ENCODE measurements at places on chromosomes 3 and 15.

DNA sequence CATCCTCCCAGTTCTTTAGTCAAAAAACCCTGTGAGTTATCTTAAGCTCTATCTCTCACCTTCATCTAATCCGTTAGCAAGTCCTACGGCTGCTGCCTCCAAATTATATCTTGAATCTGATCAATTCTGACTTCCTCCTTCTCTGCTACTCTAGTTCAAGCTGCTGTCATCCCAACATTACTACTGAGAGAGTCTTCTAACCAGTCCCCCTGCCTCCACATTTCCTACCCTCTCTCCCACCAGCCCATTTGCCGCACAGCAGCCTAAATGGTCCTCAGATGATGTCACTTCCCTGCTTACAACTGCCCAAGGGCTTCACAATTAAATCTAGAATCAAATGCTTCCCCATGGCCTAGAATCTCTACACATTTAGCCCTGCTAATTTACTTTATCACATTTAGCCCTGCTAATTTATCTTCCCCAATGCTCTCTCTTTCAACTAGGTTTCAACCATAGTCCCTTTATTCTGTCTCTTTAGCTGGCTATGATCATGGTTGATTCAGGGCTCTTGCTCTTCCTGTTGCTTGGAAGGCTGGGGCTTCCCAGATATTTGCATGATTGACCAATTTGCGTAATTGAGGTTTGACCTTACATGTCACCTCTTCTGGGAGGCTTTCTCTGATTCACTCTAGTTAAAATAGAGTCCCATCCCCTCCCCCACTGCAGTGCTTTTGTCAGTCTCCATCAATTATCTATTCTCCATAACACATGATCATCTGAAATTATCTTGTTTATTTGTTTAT, 11.0 kb upstream of the ARL14 start:
- H3K4me3 ChIP-seq, result no peak overlapping the region
- no peaks in the 10 kb centered on the region for H3K27me3 ChIP-seq

DNA sequence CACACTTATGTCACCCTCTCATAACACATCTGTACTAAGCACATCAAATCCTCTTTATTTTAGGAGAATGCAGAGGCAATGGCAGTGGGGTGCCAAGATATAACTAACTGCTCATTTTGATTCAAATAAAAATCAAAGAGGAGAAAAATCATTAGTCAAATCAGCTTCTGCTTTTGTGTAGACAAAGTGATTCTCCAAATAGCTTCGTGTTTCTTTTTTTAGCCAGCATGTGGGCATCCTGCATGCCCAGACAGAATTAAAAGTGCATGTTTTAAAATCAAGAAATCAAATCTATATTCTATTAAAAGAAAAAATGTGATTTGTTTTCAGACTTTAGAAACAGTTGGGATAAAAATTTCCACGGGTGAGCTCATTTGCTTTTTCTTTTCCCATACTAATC, 761.3 kb upstream of the CFAP20DC start:
- no peak overlapping the region for H3K4me3 ChIP-seq
- H3K27me3 ChIP-seq, result no peaks in the 10 kb centered on the region
- no peak for DNase-seq
- H3K27ac ChIP-seq, result no peak overlapping the region

DNA sequence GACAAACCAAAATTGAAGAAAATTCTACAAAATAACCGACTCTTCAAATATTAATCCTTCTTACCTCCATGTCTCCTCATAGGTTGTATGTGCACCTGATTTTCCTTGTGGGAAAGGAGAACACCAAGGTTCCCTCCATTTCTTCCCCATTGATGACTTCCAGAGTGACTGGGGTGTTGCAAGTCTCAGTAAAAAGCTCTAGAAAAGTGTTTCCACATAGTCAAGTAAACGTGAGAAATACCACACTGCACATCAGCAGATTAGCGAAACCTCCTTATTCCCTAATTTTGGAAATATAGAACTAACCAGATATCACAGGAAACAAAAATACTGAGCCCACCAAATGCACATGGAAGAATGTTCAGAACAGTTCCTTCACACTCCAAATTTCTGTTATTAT, 4.9 kb upstream of the RPN1 start:
- DNase-seq, result no peak
- H3K27ac ChIP-seq, result no peak overlapping the region
- no peaks in the 10 kb centered on the region for H3K4me1 ChIP-seq
- no peaks in the 10 kb centered on the region for H3K36me3 ChIP-seq
- no peaks in the 10 kb centered on the region for H3K27me3 ChIP-seq

DNA sequence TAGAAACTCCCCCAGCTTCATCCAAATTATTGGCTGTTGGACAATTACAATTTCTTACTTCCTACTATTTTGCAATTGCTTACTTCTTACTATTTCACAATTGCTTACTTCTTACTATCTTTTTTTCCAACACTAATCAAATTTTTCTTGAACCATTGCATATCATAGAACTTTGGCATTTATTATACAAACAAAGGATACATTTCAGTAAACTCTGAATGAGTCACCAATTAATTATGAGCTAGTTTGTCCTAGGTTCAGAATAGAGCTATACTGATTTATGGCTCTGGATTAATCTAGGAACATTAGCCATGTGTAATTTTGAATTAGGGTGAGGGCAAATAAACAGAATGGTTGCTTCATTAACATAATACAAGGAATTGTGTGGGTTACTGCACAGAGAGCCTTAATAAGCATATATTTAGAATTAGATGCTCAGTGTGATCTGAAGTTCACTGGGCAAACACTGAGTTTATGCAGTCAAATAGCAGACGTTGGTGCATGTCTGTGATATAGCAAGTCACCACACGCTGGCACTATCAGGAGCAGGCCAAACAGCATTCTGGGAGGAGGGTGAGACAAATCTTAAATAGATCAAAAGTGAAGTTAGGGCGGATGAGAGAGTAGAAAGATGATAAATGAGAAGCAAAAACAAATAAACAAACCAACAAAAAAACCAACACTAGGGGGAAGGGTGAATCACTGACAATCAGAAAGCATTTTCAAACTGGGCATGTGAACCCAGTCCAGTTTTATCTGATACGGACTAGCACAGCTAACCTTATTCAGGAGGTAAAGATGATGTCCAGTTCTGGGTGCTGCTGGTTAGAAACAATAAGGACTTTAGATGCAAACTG, 21.5 kb downstream of the GABRR3 start:
- no peaks in the 10 kb centered on the region for H3K36me3 ChIP-seq
- no peaks in the 10 kb centered on the region for H3K4me1 ChIP-seq
- peak overlapping the region; percentile 6 for H3K4me3 ChIP-seq
- no peak overlapping the region for H3K27ac ChIP-seq
- H3K27me3 ChIP-seq, result no peaks in the 10 kb centered on the region

- no peaks in the 10 kb centered on the region for H3K27me3 ChIP-seq
- DNase-seq, result no peak
- H3K4me1 ChIP-seq, result no peaks in the 10 kb centered on the region
- no peak overlapping the region for H3K27ac ChIP-seq
Measured at GRCh38 chr3:40432793-40433192, 24.3 kb upstream of the RPL14 start.

DNA sequence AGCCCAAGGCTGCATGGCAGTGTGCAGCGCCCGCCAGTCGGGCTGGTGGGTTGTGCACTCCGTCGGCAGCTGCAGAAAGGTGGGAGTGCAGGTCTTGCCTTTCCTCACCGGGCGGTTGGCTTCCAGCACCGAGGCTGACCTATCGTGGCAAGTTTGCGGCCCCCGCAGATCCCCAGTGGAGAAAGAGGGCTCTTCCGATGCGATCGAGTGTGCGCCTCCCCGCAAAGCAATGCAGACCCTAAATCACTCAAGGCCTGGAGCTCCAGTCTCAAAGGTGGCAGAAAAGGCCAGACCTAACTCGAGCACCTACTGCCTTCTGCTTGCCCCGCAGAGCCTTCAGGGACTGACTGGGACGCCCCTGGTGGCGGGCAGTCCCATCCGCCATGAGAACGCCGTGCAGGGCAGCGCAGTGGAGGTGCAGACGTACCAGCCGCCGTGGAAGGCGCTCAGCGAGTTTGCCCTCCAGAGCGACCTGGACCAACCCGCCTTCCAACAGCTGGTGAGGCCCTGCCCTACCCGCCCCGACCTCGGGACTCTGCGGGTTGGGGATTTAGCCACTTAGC, 4.3 kb downstream of the ISL2 start:
- H3K27ac ChIP-seq, result no peak overlapping the region
- H3K27me3 ChIP-seq, result peaks cover 91% of the 10 kb centered on the region
- DNase-seq, result no peak
- H3K4me1 ChIP-seq, result peaks cover 46% of the 10 kb centered on the region

DNA sequence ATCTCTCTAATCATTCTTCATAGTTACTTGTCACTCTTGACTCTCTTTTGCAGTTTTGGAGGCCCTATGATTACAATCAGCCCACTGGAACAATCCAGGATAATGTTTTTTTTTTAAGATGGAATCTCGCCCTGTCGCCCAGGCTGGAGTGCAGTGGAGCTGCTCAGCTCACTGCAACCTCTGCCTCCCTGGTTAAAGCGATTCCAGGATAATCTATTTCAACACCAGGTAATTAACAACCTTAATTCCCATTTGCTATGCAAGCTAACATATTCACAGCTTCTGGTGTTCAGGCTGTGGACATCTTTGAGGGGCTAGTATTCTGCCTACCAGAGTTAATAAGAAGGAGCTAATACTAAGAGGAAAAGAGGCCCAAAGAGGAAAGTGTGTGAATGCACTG, 1.1 kb upstream of the BLOC1S6 start:
- H3K4me1 ChIP-seq, result peaks cover 3% of the 10 kb centered on the region
- H3K27me3 ChIP-seq, result no peaks in the 10 kb centered on the region
- DNase-seq, result no peak
- no peaks in the 10 kb centered on the region for H3K36me3 ChIP-seq
- peak overlapping the region; percentile 90 for H3K4me3 ChIP-seq

DNA sequence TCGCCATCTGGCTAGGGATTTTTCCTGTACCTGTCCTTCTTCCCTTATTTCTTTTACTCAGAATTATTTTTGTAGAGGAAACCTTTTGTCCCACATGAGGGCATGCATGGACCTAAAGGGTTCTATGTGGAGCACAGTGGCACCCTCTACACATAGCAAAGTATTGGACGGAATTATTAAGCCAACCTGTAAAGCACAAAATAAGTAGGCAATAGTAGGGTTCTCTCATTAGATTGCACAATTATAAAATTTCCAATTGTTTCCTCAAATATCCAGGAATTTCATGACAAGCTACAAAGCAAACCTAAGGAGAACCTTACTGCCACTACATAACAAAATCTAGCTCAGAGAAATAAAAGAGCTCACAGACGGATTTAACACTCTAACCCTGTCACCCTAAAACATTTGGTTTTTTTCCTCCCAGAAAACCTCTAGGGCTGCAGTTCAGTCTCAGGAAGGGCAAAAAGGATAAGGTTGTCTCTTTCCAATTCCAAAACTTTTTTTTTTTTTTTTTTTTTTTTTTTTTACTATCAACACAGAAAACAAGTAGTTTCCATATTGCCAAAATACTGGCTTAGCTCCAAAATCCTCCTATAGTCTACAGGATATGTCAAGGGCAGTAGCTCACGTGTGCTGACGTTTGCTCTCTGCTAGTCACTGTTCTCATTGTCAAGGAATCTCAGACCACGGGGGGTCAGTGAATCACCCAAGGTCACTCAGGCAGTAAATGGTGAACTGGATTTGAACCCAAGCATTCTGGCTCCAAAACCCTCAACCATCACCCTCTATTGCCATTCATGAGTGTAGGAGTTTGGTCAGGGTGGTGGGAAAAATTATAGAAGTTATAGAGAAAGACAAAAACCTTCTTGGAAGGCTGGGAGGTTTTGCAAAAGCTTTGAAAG, 52.3 kb downstream of the NCEH1 start:
- no peak overlapping the region for H3K4me3 ChIP-seq
- peaks cover 9% of the 10 kb centered on the region for H3K4me1 ChIP-seq
- peak; percentile 94 for DNase-seq
- H3K27me3 ChIP-seq, result no peaks in the 10 kb centered on the region
- H3K36me3 ChIP-seq, result no peaks in the 10 kb centered on the region
- peak overlapping the region; percentile 98 for H3K27ac ChIP-seq

DNA sequence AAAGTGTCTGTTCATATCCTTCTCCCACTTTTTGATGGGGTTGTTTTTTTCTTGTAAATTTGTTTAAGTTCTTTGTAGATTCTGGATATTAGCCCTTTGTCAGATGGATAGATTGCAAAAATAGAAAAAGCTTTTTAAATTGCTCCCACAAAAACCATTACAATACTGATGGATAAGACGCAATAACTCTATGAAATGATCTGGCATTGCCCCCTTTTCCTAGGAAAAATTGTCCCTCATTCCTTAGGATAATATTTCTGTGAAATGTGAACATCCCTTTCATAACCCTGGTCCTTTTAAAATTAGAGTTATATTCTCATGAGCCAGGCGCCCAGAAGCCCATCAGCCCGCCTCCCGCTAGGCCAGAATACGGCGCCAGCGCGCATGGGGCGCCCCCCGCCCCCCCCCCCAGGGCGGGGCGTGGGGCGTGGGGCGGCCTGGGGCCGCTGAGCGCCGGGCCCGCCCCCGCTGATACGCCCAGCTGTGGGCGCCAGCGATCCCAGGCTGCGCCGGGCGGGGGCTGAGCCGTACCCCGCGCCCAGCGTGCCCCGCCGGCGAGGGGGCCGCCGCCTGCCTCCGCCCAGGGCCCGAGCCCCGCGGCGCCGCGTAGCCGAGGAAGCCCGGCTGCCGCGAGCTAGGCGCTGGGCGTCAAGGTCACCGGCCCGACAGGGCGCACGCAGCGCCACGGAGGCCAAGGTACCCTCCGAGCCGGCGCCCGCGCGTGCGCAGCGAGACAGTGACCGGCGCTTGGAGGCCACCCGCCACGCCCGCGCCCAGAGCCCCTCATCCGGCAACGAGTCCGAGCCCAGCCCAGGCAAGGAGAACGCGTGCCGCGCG, 11.1 kb upstream of the ROPN1B start:
- H3K27ac ChIP-seq, result no peak overlapping the region
- H3K27me3 ChIP-seq, result peaks cover 16% of the 10 kb centered on the region
- no peaks in the 10 kb centered on the region for H3K4me1 ChIP-seq
- no peaks in the 10 kb centered on the region for H3K36me3 ChIP-seq
- no peak for DNase-seq

DNA sequence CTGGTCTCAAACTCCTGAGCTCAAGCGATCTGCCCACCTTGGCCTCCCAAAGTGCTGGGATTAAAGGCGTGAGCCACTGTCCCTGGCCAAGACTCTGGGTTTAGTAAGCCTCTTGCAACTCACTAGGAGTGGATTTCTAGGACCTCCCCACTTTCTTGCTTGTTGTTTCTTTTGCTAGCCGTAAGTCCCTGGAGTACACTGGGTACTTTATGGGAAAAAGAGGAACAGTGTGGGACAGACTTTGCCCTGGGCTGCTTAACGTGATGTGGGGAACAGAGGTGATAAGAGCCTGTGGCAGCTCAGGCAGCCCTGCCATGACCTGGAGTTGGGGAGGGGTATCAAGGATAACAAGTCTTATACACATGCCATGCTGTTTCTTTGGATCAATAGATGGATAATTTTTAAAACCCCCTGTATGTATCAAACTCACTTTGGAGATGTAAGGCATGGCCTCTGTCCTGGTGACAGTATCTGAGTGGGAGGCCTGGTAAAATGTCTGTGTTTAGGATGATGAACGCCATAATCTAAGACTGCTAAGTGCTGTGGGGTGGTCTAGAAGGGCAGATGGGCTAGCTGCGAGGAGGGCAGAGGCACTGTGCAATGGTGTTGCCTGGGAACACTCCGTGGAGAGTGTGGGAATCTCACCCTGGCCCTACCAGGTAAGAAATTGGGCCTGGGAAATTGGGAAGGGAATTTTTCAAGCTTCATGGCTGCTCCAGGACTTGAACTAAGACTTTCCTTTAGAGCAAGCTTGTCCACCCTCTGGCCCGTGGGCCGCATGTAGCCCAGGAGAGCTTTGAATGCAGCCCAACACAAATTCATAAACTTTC, 54.8 kb downstream of the SMAD3 start:
- no peaks in the 10 kb centered on the region for H3K27me3 ChIP-seq
- H3K4me1 ChIP-seq, result peaks cover 20% of the 10 kb centered on the region
- peak overlapping the region; percentile 9 for H3K4me3 ChIP-seq
